Stimulated activated CD4-positive, alpha-beta T cell treated with anti-CD3 and anti-CD28 coated beads, Interleukin-1b, Interleukin-23, amount 100 ng/mL, for 1 hour (primary cell): ENCODE measurements at places on chromosomes 4 and X.

- no peak for DNase-seq
Measured at GRCh38 chrX:105821471-105822121, 743 bp upstream of the NRK start.

GRCh38 chr4:136241221-136241986 is 1290.9 kb downstream of the PCDH18 start:
- DNase-seq, result no peak

DNA sequence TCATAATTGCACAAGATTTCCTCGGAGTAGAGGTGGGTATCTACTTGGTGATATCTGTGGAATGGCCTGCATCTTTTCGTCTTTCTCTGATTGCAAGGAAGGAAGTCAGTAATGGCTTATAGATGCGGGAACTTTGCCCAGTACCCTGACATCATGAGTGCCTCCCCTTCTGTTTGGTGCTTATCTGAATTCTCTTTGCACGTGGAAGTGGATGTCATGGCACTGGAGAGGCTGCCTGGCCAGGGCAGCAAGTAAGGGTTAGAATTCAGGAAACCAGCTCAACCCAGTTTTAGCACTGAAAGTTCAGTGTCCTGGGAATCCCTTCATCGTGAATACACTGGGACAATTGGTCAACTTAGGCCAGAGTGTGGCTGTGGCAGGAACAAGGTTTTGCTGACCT is 83.5 kb upstream of the RAPGEF2 start:
- DNase-seq, result no peak

DNA sequence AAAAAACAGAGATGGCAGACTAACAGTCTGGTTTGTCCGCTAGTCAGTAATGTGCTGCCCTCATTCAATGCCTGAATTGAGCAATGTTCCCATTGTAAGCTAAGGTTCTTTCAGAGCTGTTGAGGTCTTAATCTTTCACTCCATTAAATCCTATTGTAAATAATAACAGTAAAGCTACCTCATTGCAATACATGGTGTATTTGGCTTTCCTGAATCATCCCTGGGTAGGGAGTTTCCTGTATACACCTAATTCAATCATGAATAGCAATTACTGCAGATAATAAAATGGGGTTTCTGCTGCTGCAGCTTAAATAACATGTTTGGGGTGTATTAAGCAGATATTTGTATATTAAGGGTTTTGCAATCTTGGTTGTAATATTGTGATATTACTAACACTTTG is 1100.2 kb upstream of the INTU start:
- no peak for DNase-seq

DNA sequence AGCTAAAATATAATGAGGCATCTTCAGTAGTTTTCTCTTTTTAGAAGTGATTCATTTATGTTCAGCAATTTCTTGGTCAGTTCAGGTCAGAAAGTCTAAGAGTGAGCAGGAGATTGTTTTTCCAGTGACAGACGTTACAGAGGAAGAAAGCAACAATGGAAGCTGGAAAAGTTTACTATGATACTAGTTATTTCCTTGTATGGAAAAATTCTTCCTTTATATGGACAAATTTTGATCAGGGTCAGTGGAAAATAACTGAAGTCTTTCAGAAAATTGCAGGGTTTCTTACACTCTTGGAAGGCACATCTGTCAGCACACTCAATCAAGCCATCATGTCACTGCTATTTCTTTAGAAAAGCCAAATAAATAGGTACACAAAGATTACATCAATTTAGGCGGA is 1120.7 kb downstream of the FAT4 start:
- no peak for DNase-seq

DNA sequence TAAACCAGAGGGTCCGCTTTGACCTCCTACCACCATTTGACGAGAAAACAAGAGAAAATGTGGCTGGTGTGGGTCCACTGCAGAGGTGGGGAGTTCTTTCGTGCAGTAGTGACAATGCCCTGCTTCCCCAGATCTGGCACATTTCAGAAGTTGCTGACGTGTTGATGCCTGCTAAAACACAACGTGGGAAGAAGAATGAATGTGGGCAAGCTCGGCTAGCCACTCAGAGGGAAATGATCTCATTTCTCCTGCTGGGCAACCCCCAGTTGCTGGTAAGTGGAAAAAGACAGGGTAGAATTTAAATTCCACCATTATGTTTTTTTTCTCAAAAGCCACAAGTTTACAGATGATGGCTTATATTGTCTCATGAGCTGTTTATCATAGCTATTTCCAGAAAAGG is 77.9 kb downstream of the LUZP4 start:
- no peak for DNase-seq

- DNase-seq, result no peak
Measured at GRCh38 chr4:142480244-142480643, 365.9 kb downstream of the INPP4B start.

DNA sequence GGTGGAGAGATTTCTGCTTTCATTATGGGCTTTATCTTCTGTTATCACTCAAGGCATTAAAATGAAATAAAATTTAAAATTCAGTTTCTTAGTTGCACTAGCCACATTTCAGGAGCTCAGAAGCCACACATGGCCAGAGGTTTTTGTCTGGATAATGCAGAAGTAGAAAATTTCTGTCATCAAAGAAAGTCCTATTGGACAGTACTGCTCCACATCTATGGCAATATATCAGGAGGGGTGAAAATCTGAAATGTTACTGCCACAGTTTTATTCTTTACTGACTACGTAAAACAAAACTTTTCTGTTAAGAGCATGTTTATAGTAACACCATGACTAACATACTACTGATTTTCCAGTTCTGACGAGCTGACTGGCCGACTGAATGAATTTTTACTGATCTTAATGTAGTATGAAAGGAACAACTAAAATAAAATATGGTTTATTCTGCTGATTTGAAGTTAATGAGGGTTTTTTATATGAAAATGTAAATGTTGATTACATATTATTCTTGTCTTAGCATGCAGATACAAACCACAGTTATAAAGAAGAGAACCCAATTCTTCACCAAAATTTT is 264.0 kb upstream of the HAND2 start:
- no peak for DNase-seq

DNA sequence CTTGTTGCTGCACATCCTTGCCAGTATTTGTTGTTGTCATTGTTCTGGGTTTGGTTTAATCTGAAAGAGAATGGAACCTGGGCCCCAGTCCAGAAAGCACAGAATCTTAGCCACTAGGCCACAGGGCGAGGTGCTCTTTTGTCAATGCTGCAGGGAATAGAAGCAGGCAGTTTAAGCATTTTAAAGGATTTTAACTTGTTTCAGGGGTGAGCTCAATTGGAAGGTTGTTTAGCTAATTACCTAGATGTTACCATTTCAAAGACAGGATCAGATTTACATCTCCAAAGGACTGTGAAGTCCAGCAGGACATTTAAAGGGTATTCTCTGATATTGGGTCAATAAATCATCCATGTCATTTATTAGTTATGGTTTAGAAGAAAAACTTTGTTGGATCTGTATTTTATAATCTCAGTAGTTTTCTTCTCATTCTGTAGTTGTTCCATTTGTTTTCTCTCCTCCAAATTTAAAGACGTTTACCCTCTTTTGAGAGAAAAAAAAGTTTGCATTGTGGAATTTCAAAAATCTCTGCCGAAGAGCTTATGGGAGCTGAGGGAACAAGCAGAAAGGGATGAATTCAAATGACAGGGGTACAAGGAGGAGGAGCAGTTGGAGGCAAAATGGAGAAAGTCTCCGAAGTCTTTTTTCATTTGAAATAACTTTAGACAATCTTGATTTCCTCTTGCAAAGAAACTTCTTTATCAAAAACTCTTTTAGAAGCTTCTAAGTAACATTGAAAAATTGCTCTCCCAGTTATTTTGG is 57.5 kb upstream of the FAM47C start:
- no peak for DNase-seq

DNA sequence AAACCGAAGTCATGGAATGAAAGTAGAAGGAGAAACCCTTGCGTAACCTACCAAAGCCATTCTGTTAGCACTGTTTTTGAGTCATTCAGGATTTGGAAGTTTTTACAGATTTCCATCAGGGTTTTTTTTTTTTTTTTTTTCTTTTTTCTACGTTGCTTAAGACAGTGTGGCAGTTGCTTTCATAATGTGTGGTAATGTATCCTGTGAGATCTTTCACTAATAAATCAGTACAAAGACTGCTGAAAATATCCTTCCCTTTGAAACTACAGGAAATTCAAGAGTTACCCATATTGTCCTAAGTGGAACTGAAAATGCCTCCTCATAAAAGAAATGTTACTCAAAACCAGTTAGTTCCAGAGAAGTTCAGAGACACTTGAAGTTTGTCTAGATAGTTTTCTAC is 137.8 kb downstream of the RAPGEF2 start:
- DNase-seq, result no peak

- DNase-seq, result no peak
Measured at GRCh38 chrX:103823591-103823990, 8.5 kb downstream of the RAB9B start.

DNA sequence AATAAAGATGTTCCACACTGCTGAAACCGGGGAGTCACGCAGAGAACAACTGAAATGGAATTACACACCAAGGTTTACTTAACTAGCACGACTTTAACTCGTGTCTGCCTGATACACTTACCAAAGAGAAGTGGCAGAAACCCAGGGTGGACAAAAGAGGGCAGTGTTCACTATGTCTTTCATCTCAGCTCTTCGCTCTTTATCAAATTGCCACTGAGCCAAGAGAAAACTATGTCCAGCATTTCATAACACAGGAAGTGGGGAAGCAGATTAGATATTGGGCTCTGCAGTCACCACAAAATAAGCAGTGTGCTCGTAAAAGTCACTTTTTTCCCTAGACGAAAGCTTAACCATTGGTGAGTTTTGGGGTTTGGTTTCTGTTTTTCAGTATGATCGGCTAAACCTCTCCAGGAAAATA is 155.7 kb downstream of the CHIC2 start:
- DNase-seq, result no peak

DNA sequence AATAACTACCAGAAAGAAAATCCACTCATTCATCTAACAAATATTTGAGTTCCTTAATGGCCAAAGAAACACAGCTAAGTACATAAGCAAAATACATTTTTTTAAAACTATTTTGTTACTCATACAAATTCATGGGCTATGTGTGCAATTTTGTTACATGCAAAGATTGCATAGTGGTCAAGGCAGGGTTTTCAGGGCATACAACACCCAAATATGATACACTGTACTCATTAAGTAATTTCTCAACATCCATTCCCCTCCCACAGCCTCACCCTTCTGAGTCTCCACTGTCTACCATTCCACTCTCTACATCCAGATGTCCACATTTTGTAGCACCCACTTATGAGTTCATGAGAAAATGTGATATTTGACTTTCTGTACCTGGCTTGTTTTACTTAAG is 58.2 kb downstream of the BRWD3 start:
- no peak for DNase-seq

GRCh38 chr4:37733240-37733867 is 47.2 kb upstream of the RELL1 start:
- no peak for DNase-seq

DNA sequence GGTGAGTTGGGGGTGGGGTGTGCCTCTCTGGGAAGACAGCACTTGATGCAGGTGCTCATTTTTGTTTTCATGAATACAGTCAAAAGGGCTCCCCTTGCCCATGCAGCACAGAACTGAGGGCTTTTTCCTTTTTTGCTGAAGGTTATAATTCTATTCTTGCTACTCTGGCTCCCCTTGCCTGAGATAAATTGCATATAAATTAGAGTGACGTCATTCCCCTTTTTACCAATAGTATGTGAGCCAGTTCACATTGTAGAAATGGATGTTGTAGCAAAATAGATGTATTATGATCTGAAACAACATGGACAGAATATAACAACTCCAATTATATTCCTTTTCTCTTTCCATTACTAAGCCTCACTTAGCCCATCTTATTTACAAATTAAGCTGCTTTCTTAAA is 28.4 kb downstream of the CXorf58 start:
- no peak for DNase-seq

- DNase-seq, result no peak
Measured at GRCh38 chr4:30601070-30601865, 118.9 kb upstream of the PCDH7 start.

GRCh38 chrX:153762626-153763173 is 1.3 kb upstream of the PLXNB3 start:
- DNase-seq, result no peak

- no peak for DNase-seq
Measured at GRCh38 chr4:138555584-138555983, 313.4 kb upstream of the SLC7A11 start.

DNA sequence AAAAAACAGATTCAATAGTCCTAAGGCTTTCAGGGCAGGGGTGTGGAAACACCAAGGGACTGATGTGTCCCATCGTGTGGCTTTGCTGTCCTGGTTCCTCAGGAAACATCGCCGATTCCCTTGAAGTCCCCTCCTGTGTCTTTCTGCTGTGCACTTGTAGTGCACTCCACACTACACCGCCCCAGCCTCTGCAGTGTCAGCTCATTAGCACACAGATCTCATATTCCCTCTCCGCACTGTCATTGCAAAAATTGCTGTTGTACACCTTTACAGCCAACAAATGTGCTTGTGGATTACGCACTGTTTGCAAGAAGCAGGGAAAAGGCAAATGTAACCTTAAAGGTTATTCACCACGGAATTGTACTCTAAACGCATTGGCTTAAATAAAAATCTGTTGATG is 5.3 kb downstream of the GRIA3 start:
- no peak for DNase-seq
